ENCODE measurements at places on chromosomes 7 and 10.

DNA sequence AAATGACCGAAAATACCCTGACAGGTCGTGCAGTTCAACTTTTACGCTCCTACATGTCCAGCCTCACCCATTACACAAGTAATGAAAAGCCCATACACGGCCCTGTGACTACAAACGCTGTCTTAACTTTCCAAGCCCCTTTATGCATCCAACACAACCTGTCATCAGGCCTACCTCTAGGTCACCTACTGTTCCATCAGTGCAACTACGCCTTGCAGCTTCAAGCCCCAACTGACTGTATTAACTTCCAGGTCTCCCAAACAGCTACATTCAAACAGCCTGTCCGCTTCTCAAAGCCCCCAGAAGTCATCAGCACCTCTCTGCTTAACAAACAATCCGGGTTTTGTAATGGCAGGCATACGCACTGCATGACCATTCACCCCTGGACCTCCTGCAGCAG, 19.2 kb downstream of the ZNF107 start:
- DNase-seq, result no peak

DNA sequence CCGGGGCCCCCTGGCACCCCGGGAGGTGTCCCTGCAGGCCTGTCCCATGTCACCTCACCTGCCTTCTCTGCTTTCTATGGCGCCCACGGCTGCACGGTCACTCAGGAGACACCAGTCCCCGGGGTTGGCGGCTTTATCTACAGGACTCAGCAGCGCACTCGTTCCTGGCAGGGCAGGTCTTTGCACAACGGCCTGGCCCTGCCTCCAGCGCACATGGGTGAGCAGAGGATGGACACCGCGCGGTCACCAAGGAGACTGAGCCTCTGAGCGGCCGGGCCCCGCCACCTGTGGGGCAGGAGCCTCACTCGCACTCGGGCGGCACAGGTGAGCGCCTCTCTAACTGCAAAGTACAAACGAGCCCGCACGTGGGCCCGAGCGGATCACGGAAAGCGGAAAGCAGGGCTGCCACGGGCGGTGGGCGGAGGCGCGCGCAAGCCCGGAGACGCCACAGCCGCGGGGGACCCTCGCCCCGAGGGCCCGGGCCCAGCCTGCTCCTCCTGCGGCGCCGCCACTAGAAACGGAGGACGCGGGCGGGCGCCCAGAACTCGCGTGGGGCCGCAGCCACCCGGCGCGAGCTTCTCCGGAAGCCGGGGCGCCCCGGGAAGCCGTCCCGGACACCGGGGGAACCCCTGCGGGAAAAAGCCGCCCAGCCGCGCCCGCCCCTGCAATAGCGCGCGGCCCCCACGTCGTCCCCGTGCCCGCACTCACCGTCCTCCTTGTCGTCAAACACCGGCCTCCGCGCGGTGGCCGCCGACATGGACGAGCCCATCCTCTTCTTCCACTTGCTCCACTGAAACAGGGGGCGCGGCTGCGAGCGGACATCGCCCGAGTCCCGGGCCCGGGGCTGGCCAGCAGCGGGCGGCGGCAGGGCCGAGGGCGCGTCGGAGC, 642 bp downstream of the STK32C start:
- DNase-seq, result no peak

DNA sequence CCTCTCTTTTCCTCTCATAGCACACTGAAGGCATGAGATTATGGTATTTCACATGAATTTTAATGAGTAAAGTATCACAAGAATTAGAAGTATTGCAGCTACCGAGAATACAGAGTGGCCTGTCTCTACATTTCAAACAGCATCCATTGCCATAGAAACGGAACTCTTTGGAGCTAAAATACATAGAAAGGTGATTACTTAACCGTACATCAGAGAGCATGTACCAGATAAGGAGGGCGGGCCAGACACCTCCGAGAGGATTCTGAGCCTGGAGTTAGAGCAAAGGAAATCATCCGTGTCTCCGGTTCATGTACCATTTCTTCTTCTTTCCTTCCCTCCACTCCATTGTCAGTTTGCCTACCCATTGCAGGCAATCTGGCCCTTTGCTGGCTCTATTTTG, 196.7 kb downstream of the KLF6 start:
- no peak for DNase-seq

- DNase-seq, result no peak
Measured at GRCh38 chr10:118564652-118565051, 30.8 kb downstream of the PRLHR start.

- DNase-seq, result no peak
Measured at GRCh38 chr10:80968903-80969302, 431.2 kb downstream of the SH2D4B start.

- DNase-seq, result no peak
Measured at GRCh38 chr7:118731854-118732253, 507.4 kb downstream of the ANKRD7 start.

DNA sequence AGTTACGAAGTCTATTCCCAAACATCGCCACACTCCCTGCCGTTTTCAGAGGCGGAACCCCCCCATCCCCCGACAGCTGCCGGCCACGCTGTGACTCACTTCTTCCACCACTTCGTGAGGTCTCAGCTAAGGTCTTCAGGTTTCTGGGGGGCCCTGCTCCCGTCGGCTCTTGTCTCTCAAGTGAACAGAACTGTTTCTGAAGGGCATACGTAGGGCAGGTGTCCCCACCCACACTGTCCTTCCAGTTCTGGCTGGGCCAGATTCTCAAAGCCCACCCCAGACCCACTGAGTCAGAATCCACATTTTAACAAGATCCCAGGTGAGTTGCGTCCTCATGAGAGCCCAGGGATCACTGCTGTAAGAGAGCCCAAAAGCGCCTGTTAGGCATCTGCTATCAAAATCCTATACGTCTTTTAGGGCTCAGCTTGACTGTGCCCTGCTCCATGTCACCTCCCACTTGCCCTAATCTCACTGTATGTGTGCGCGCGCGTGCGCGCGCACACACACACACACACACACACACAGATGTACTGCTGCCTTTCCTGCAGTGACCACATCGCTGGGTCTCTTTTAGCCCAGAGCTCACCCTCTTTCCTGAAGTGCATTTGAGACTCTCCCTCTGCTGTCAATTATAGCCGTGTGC, 78.8 kb downstream of the PROSER2 start:
- DNase-seq, result no peak

- no peak for DNase-seq
Measured at GRCh38 chr10:90777621-90778020, 80.2 kb downstream of the HTR7 start.

DNA sequence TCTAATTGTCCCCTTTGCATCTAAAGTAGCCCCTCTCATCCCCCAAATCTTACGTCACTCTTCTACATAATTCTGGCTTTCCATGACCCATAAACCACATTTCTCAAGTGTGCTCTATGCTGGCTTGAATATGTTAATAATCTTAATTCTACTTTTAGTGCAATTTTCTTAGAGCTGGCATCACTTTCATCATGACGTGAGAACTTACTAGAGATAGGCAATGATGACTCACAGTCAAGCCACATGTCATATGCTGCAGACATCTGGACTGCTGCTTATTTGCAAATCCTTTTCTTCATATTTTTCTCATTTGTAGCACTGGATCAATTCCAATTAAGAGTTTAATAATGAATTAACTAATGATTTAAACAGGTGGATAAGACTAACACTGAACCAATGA, 260.7 kb upstream of the PRKCQ start:
- no peak for DNase-seq

- DNase-seq, result no peak
Measured at GRCh38 chr10:125146791-125147579, 13.4 kb downstream of the CTBP2 start.

DNA sequence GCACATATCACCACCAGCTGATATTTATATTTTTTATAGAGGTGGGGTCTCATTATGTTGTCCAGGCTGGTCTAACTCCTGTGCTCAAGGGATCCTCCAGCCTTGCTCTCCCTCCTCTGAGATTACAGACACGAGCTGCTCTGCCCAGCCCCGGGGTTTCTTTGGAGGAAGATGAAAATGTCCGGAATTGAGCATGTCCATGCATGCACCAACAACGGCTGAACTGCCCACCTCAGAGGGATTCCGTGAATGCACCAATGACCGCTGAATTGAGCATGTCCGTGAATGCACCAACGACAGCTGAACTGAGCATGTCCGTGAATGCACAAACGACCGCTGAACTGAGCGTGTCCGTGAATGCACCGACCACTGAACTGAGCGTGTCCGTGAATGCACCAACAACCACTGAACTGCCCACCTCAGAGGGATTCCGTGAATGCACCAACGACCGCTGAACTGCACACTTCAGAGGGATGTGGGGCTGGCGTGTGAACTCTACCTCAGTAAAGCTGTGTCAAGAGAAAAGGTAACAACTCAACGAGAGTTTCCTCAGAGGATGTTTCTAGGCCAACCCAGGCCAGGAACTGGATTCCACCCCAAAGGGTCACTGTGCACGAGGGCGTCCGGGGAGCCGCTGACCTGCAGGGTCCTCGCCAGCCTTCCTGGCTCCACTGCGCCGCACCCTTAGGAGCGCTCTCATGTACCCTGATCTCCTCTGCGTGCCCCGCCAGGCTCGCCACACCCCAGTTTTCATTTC, 34.9 kb upstream of the INPP5A start:
- DNase-seq, result no peak

- DNase-seq, result no peak
Measured at GRCh38 chr10:126964190-126964589, 59.0 kb downstream of the DOCK1 start.

DNA sequence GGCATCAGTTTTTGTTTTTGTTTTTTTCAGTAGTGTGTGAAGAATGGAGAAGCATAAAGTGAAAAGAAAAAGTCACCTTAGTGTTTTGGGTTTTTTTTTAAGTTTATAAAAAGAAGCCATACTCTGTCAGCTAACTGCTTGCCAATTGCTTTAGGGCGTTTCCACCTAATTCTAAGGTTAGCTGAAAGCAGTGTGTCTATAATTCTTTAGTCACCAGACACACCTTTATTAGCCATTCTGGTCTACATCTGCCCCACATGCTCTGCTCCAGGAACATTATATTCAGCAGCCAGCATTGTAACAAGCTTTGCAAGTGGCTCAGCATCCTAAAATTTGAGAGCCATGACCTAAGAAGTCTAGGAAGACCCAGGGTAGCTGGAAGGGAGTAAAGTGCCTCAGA, 14.1 kb upstream of the SLC16A12 start:
- DNase-seq, result no peak

- no peak for DNase-seq
Measured at GRCh38 chr7:83036721-83037380, 125.8 kb downstream of the PCLO start.

- DNase-seq, result no peak
Measured at GRCh38 chr10:71213127-71213621, 804 bp downstream of the UNC5B start.

DNA sequence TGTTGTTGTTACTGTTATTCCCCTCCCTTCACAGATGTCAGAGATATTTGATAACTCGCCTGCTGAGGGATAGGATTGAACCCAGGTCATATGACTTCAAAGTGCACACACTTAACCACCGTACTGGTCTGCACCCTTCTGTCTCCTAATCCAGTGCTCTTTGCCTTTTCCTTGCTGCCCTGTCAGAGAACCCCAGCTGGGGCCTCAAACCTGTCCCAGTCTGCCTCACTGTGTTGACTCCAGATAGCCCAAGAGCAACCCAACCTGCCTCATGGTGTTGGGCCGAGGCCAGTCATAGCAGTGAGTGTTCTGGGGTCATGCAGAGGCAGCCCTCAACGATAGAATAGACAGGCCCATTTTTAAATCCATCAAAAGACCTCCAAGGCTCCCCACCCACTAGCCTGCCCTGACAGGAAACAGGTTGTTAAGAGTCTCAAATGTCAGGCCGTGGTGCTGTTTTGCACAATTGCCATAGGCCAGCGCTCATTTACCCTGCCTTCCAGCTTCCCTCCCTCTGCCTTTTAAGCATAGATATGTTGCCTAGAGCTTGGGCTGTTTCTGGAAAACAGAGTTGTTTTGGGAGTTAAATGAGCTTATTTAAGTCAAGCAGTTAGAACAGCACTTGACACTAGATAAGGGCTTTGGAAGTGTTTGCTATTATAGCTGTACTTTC, 37.0 kb upstream of the PDCD4 start:
- no peak for DNase-seq

Measured in activated CD4-positive, CD25-positive, alpha-beta regulatory T cell (primary cell).